Stimulated activated CD8-positive, alpha-beta memory T cell treated with anti-CD3 and anti-CD28 coated beads, Interleukin-2, amount 100 ng/mL, for 1 hour (primary cell): ENCODE measurements at places on chromosomes 3 and 15.

- no peak for DNase-seq
These were observed 56.5 kb downstream of the STT3B start for GRCh38 chr3:31589228-31589627.

GRCh38 chr3:101936419-101937356, 87.4 kb downstream of the NFKBIZ start:
- no peak for DNase-seq

DNA sequence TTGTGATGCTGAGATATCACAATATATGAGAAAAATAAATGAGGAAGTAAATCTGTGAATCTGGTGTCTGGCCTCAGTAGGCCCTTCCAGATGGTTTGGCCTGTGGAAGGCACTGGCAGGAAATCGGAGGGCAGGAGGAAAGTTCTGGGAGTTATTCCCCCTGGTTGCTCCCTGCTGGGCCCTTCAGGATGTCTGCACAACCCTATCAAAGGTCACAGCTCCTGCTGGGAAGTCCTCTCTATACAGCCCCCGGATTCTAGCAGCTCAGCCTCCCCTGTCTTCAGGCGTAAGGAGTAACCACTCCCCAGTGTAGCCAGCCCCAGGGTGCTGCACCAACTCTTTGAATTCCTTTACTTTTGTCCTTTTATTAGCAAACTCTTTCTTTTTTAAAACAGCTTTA, 56.2 kb downstream of the WNT7A start:
- no peak for DNase-seq

DNA sequence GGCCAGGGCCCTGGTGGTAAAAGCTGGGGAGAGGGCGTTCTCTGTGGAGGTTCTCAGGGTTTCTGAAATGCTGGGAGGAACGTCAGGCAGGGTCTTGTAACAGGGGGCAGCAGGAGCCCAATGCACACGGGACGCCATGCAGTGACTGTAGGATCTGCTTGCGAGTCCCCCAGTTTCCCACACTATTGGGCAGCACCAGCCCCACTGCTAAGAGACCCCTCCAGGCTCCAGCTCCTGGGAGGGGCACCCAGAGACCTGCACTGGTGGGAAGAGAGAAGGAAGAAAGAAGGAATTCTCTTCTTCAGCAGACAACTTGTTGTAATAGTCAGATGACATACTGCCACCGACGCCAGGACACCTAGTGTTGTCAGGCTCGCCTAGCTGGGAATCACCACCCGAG, 55.2 kb upstream of the RNF7 start:
- no peak for DNase-seq

DNA sequence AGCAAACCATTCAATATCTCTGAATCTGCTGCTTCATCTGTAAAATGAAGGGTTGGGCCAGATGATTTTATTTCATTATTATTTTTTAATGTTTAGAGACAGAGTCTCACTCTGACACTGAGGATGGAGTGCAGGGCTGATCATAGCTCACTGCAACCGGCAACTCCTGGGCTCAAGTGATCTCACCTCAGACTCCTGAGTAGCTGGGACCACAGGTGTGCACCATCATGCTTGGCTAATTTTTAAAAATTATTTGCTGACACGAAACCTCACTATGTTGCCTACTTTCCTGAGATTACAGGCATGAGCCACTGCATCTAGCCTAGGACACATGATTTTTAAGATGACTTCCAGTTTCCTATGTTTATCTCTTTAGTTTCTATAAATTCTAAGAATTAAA, 105.8 kb downstream of the P3H2 start:
- DNase-seq: no peak

DNA sequence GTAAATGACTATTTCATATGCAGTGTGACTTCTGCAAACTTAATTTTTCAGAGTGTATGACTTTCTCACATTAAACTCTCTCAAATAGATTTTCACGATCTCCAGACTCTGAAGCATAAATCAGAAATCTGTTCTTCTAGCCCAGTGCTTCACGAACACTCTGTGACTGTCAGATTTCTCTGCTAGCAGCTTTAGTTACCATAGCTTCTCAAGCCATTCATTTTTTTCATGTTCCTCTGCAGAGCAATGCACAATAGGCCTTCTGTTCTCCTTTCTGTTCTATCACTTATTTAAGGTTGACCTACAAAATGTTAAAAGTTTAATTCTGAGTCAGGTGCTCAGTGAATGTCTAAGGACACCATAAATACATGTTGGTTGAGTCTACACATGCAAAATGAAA, 1102.2 kb downstream of the TUSC7 start:
- no peak for DNase-seq

DNA sequence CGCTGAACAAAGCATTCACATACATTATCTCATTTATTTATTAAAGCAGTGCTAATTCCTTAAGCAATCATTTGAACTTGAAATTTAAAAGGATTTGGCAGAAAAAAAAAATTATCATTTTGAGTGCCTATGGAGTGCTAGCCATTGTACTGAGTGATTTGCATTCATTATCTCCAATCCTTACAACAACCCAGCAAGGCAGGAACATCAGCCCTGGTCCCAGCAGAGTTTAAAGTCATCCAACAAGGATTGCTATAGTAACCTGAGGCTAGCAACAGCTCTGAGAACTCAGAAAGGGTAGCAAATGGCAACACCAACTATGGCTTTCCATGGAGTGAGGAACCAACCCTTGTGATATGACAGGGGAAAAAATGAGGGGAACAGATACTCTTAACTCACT, 237.6 kb upstream of the SETMAR start:
- DNase-seq: no peak

- DNase-seq: no peak
These were observed 2.3 kb downstream of the LNP1 start for GRCh38 chr3:100403362-100404249.

- no peak for DNase-seq
These were observed 14.9 kb downstream of the KBTBD12 start for GRCh38 chr3:127929818-127930413.

GRCh38 chr3:22016197-22016596, 265.2 kb upstream of the ZNF385D start:
- DNase-seq: no peak

DNA sequence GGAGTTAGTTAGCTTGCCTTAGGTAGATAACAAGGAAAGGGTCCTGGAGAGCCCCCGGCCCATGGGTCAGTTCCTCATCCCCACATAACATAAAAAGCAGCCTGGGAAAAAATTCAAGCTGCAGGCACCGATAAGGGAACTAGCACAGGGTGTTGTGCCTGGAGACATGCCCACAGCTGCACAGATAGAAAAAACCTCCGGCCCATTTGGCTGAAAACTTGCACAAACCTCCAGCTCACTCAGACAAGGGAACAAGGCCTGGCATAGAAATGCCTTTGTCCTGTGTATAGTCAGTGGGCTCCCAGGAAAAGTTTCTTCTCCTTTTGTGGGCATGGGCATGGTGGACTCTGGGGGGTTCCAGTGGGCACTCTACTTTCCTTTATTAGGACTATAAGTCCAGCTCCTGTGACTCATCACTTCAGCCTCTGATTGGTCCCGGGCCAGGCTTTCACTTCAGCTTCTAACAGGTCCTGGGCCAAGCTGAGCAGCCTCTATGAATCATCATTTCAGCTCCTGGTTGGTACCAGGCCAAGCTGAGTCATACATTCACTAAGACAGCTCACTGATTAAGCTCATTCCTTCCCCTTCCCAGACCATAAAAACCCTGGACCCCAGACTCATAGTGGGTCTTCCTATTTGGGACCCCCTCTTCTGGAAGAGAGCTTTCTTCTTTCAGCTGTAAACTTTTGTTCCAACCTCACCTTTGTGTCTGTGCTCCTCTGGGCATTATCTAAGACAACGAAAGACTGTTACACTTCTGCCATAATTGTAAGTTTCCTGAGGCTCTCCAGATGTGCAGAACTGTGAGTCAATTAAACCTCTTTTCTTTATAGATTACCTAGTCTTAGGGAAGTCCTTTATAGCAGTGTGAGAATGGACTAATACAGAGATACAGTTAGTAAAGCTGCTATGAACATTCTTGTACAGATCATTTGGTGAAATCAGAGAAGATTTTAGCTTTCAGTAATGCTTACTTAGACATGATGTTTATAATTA, 348.0 kb upstream of the DPPA4 start:
- no peak for DNase-seq

GRCh38 chr15:85593809-85594445, 200.8 kb downstream of the KLHL25 start:
- DNase-seq: no peak

GRCh38 chr3:68458581-68458980, 473.8 kb downstream of the TAFA4 start:
- DNase-seq: no peak
